ENCODE measurements at places on chromosomes 2 and 18. TPM values are rescaled to one million over a fixed set of nuclear protein-coding genes. Genes with fewer than 3 reads are reported as not detected.

The CD8A gene
- total RNA-seq, result not detected

The C2orf78 gene
- total RNA-seq, result not detected

The GKN1 gene
- not detected for total RNA-seq

The SERPINB7 gene
- total RNA-seq, result not detected

The VWC2L gene
- total RNA-seq, result 0.52 TPM

The SIX3 gene
- not detected for total RNA-seq

The CAPN14 gene
- total RNA-seq, result not detected

The CRYBA2 gene
- total RNA-seq, result not detected

The ZDBF2 gene
- 12.0 TPM for total RNA-seq

The GPC1 gene
- total RNA-seq, result 36.0 TPM

The MATN3 gene
- 0.52 TPM for total RNA-seq

The MYO7B gene
- 1.0 TPM for total RNA-seq

The TCF7L1 gene
- 8.9 TPM for total RNA-seq

The MPPE1 gene
- 20.9 TPM for total RNA-seq

The COPS9 gene
- 115 TPM for total RNA-seq

The SKOR2 gene
- total RNA-seq, result not detected

The GPR75 gene
- total RNA-seq, result 1.0 TPM

The LYPD6 gene
- total RNA-seq, result 2.1 TPM

The CIDEA gene
- 2.1 TPM for total RNA-seq

The SP140 gene
- total RNA-seq, result 0.52 TPM

The IL18RAP gene
- total RNA-seq, result 2.6 TPM

The ATOH8 gene
- 8.4 TPM for total RNA-seq

The VAMP5 gene
- 17.7 TPM for total RNA-seq

The MZT2B gene
- total RNA-seq, result 86.1 TPM

The ESCO1 gene
- total RNA-seq, result 13.6 TPM

The C2orf72 gene
- 1.0 TPM for total RNA-seq

The GALNT3 gene
- total RNA-seq, result 1.0 TPM

The SLC14A1 gene
- 14.6 TPM for total RNA-seq

The ST8SIA5 gene
- total RNA-seq, result 2.1 TPM

The PAIP2B gene
- 5.7 TPM for total RNA-seq

The NOTO gene
- not detected for total RNA-seq

The TEKT4 gene
- total RNA-seq, result under 0.01 TPM

The NLRC4 gene
- total RNA-seq, result 1.6 TPM

The RAB27B gene
- total RNA-seq, result 1.0 TPM

The NRBP1 gene
- total RNA-seq, result 81.4 TPM

The ZSCAN30 gene
- 8.9 TPM for total RNA-seq

The DSG1 gene
- total RNA-seq, result not detected

The C1GALT1C1L gene
- 1.0 TPM for total RNA-seq

The TTN gene
- 2,245 TPM for total RNA-seq

The REG1B gene
- total RNA-seq, result not detected

The GRHL1 gene
- total RNA-seq, result under 0.01 TPM

The ACVR1C gene
- 0.52 TPM for total RNA-seq

The ASNSD1 gene
- 36.5 TPM for total RNA-seq

The SCTR gene
- not detected for total RNA-seq

The SCN2A gene
- total RNA-seq, result not detected

The LIPG gene
- 2.6 TPM for total RNA-seq

The VWA3B gene
- not detected for total RNA-seq

The PTMA gene
- 422 TPM for total RNA-seq

The CHRNG gene
- 35.5 TPM for total RNA-seq

The AGXT gene
- not detected for total RNA-seq

The SP9 gene
- total RNA-seq, result not detected

The SLC16A14 gene
- 2.6 TPM for total RNA-seq

The PPP1R1C gene
- 1.6 TPM for total RNA-seq

The TYMS gene
- total RNA-seq, result 15.7 TPM

The OSBPL6 gene
- total RNA-seq, result 2.1 TPM

The STAM2 gene
- total RNA-seq, result 28.2 TPM

The ASXL3 gene
- 7.3 TPM for total RNA-seq

The UGT1A5 gene
- not detected for total RNA-seq

The POTEC gene
- total RNA-seq, result not detected
